ENCODE measurements at places on chromosomes 13 and 19.

DNA sequence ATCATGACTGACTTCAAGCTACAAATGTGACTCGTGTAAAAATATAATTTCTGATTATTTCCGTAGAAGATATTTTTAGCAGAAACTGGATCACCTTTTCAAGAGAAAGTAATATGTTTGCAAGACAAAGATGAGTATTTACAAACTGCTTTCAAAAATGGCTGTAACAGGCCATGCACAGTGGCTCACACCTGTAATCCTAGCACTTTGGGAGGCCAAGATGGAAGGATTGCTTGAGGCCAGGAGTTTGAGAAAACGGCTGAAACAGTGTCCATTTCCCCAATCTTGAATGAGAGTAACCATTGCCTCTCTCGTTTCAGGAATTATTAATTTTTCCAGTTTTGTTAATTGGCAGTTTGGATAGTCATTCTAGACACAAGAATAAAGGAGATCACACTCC, 3.5 kb upstream of the ZNF175 start:
- DNase-seq: no peak

DNA sequence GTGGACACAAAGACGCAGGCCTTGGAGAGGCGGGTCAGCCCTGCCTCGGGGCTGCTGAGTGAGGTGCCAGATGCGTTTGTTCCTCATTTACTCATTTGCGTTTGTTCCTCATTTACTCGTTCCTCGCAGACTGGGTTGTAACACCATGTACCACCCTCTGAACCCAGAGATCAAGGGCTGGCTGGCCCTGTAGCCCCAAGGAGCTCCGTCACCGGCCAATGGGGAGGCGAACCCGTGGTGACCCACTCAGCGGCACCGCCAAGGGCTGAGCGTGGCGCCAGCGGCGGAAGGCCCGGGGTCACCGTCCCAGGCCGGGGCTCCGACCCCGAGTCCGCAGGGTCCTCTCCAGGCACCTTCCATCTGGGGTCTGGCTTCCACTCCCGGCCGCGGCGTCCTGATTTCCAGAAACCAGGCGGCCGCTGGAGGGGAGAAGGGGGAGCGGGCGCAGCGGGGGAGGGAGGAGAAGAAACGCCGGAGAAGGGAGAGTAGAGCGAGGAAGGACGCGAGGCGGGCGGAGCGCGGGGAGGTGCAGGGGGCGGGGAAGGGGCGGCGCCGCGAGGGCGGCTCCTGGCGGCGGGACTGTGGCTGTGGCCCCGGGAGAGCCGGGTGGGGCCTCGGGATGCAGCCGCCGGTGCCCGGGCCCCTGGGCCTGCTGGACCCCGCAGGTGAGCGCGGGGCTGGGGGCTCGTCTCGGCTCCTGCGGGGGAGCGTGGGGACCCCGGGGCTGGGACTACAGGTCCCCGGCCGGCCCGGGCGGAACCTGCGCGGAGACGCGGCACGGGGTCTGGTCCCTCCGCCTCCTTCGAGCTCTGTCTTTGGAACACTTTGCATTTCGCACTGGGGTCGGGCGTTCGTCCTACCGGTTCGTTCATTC, at the start of gene TMEM255B:
TMEM255B (plus strand) TSS at position 576 of the 874 bp plus-strand sequence; CDS start at position 620, 44 bp downstream.
- DNase-seq: peak; percentile 91

- DNase-seq: no peak
These were observed 310.8 kb downstream of the SLC7A1 start for GRCh38 chr13:29284726-29285125.

DNA sequence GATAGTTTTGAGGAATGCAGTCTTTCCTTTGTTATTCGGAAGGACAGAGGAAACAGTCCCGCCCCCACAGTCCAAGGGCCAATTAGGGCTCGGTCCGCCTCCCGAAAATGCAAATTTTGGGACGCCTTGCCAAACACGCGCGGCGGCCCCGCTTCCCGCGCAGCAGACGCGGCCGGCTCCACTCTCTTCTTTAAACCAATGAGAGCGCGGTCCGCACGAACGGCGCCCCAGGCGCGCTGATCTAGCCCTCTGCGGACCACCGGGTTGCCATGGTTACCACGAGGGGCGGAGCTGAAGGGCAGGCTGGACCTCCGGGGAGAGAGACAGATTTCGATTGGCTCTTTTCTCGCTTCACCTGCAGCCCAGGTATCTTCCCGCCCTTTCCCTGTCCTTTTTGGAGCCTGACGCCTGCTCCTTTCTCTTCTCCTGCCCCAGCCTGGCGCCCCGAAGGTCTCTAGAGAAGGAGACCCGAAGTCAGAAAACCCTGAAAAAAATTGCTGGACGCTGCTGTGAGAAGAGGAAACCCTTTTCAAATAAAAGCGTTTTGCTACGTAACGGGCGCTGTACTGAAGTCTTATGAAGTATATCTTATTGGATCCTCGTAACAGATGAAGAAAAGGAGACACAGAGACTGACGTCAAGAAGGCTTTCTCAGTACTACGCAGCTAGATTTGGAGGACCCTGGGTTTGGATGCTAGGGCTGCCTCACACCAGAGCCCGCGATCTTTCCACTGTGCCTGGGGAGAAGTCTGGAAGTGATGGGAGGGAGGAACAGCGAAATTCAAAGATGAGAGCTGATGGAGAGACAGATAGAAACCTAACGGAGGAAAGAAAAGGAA, 2.0 kb downstream of the PTH2 start:
- DNase-seq: peak; percentile 88

- DNase-seq: no peak
These were observed 106.5 kb downstream of the UQCRFS1 start for GRCh38 chr19:29106346-29106885.

DNA sequence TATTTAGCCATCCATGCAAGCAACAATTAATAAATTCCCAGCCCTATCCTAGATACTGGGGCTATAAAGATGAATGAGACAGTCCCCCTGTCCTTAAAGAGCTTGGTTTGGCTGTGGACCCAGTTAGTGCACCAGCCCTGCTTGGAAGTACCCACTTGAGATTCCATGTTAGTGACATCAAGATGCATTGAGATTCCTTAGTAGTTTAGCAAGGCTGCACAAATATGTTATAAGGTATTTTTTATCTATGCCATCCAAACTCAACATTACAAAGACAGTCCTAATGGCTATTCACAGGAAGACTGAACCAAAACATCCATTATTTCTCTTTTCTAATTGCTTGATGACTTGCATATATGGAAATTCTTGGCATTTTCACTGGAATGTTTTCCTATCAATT, 48.8 kb upstream of the RAP2A start:
- DNase-seq: no peak

DNA sequence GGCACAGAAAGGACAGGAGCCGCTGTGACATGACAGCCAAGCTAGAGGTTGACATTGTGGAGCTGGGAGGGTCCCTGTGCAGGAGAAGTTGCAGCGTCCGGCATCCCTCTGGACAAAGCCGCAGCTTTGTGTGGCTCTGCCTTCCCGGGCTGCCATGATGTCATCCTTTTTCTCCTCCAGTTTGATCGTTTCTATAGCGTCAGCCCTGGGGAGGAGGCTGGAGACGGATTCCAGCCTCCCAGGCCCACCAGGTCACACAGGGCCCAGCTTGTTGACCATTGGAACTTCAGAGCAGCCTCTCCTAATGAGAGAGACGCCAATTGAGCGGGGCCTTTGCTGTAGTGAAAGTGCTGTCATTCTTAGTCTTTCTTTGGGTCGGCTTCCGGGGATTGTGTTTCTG, 3.8 kb upstream of the KCNJ14 start:
- no peak for DNase-seq

- DNase-seq: peak; percentile 82
These were observed 70.5 kb upstream of the ZNF420 start for GRCh38 chr19:37007587-37008220.

GRCh38 chr13:44815623-44816022, 173.6 kb downstream of the NUFIP1 start:
- DNase-seq: peak; percentile 71

- no peak for DNase-seq
These were observed 153.3 kb downstream of the IER2 start for GRCh38 chr19:13303381-13304129.

DNA sequence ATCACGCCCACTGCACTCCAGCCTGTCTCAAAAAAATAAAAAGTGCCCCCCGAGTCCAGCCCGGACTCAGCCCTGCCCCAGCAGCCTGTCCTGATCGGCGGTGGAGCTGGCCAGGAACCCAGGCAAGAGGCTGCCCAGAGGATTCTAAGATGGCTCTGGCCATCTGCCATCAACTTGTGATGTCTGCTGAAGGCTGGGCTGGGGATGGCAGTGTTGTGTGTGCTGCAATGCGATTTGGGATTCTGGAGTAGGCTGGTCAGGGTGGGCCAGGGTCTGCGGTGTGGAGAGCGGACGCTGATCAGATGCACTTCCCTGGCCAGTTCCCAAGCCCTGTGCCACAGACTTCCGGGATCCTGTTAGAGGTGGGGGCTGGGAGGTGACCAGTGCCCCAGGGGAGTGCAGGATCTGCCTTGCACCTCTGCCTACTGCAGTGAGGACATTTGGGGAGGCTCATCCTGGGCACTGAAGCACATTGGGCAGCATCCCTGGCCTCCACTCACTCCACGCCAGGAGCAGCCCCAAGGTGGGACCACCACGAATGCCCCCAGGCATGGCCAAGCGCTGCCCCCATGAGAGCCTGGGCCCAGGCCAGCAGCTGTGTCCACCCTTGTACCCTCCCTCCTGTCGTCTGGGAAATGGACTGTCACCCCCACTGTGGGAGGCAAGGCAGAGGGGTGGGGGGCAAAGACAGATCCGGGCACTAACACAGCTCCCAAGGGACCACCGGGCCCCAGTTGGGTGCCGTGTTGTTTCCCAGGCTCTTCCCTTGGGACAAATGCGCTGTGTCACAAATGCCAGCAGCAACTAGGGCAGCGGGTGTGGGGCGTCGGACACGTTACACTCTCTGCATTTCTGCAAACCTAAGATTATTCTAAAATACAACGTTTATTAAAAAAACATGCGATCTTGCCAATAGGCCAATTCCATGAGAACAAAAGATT, 3.4 kb upstream of the TBXA2R start:
- no peak for DNase-seq
